ENCODE measurements at places on chromosomes 5 and 9.

GRCh38 chr5:164244-164643, 27.1 kb upstream of the LRRC14B start:
- no peak for DNase-seq

GRCh38 chr5:57174890-57175510, 1.1 kb downstream of the GPBP1 start:
- DNase-seq, result no peak

- DNase-seq, result no peak
Measured at GRCh38 chr5:179118338-179118737, 58.2 kb downstream of the ZNF354C start.

- no peak for DNase-seq
Measured at GRCh38 chr9:128065907-128066712, 1.0 kb downstream of the NAIF1 start.

- DNase-seq, result no peak
Measured at GRCh38 chr5:155575861-155576260, 562.3 kb downstream of the KIF4B start.

- peak; percentile 10 for DNase-seq
Measured at GRCh38 chr5:150000990-150001659, 586 bp downstream of the HMGXB3 start.

- no peak for DNase-seq
Measured at GRCh38 chr9:518540-518939, 303.9 kb downstream of the DOCK8 start.

GRCh38 chr5:9786380-9787360, 156.5 kb upstream of the TAS2R1 start:
- no peak for DNase-seq

DNA sequence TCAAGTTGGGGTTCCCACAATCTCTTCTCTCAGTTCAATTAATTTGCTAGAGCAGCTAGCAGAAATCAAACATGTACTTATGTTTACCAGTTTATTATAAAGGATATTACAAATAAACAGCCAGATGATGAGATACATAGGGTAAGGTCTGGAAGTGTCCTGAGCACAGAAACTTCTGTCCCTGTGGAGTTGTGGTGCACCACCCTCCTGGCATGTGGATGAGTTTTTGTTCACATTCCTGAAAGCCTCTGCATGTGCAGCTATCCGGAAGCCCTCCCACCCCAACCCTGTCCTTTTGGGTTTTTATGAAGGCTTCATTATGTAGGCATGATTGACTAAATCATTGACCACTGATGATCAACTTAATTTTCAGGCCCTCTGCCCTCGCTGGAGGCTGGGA, 791.2 kb upstream of the ZNF608 start:
- DNase-seq, result no peak

- peak; percentile 53 for DNase-seq
Measured at GRCh38 chr9:113682297-113682771, 193.8 kb upstream of the ZNF618 start.

DNA sequence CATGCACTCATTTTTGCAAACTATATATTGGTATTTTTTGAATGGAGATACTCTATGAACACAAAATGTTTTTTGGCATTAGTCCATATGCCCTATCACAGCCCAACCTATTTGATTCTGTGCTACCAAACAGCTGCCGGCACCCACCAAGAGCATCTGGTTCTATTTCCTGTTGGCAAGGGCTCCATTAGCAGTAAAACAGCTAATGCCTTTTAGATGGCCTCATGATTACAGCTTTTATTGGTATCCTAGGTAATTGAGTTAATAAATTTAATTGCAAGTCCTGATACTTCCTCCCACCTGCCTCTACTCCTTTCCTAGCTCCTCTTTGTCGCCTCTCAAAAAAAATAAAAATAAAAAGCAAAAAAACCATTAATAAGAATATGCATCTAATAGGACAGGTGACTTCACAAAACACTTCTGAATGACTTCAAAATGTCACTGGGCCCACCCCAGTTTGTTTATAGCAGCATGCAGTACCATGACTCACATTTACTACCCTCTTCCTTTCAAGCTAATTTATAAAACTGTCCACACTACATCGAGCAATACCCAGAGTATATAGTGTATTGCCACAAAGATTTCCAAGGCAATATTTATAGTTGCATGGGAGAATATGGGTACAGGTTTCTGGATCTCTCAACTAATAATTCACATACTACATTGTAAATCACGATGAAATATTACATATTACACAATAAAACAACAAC, 620.4 kb downstream of the SLCO4C1 start:
- DNase-seq, result no peak

DNA sequence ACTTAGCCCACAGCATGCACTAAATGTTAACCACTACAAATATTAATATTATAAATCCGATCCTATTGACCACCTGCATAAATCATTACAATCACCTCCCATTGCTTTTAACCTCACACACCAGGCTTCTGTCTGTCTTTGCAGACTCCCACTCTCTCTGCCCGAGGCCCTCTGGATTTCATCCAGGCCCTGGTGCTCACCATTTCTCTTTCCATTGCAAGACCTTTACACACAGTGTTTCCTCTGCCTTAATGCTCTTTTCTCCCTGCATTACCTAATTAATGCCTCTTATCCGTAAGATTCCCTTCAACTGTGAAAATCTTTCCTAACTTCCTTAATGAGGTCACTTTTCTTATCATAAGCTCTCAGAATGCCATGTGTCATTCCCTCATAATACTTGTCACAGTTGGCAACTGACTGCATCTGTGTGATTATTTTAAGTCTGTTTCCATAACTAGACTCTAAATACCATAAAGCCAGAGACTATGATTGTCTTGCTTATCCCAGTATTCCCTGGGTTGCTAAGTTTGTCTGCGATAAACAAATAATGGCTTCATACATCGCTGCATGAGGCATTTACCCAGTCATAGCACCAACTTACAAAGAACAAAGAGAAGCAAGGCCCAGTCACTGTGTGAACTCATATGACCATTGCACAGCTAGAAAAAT, 155.1 kb downstream of the CCDC192 start:
- no peak for DNase-seq

- no peak for DNase-seq
Measured at GRCh38 chr5:80676706-80677105, 21.9 kb upstream of the DHFR start.

- no peak for DNase-seq
Measured at GRCh38 chr9:35357826-35358225, 132.1 kb upstream of the RUSC2 start.

- no peak for DNase-seq
Measured at GRCh38 chr9:94794476-94795167, 68.1 kb downstream of the AOPEP start.

DNA sequence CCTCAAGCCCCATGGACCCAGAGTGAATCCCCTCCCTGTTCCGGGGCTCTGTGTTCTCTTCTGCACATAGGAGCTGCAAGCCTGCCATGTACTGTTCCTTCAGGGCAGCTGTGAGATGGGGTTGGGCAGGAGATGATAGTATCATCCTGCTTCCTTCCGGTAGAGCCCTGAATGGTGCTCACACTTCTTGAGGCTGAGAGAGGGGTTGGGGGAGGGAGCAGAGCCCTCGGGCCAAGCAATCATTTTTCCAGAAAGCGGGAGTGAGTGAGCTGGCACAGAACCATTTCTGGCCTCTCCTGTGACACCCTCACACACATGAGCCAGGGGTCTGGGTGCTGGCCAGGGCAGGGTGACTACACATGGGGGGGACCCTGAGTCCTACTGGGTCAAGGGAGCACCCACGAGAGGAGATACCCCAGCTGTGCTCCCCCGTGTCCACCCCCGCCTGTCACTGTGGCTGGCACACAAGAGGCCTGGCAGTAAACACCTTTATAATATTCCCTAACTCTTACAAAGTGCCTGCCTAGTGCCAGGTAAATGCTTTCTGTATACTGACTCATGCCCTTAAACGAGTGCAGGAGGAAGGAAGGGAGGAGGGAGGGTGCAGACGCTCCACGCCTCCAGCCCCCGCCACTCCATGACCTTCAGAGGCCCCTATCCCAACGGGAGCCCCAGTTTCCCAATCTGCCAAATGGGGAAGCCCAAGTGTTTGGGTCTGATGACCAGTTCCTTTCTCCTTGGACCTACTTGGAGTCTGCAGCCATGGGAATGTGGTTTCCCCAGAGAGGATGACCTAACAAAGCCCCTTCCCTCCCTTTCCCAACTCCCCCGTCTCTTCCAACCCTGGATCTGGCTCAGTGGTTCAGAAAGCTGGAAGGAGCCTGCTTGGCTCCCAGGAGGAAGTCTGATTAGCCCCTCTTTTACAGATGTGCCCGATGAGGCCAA, 15.5 kb downstream of the AKNA start:
- DNase-seq, result no peak

DNA sequence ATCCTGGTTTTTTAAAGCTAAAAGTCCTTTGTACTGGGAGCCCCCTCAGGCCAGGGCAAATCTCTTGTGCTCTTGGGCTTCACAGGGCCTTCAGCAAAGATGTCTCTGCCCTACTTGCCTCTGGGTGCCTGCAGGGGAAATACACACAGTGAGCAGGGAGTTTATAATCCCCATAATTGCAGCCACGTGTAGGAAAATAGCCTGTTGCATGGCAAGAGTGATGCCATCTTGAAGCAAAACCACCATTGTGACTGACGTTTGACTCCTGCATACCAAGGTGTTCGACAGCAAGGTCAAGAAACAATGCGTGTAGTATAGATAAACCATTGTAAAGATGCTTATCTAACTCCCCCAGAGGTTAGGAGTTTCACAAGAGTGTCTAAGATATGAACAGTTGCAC, 11.4 kb upstream of the IL3 start:
- DNase-seq, result no peak

GRCh38 chr5:11520241-11520930, 383.9 kb downstream of the CTNND2 start:
- no peak for DNase-seq

GRCh38 chr5:130805648-130806047, 359.4 kb downstream of the HINT1 start:
- no peak for DNase-seq

- no peak for DNase-seq
Measured at GRCh38 chr5:143397302-143398052, 6.0 kb downstream of the NR3C1 start.

DNA sequence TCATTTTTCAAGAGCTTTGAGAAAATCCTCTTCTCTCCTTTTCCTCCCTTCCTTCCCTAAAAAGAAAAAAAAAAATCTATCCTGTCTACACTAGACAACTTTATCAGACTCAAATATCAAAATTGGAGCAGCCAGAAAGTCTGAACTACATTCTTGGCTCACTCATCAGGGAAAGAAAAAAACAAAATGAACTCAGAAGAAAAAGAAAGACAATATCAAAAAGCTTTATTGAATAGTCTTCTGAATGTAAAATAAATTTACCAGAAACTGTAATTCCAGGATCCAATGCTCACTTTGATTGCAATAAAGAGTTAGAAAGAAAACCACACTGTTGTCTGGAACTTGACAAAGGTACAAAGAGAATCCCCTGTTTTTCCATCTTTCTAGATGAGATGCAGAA, 507.2 kb upstream of the MPDZ start:
- no peak for DNase-seq

GRCh38 chr5:137617528-137618205, 118.2 kb downstream of the KLHL3 start:
- no peak for DNase-seq

DNA sequence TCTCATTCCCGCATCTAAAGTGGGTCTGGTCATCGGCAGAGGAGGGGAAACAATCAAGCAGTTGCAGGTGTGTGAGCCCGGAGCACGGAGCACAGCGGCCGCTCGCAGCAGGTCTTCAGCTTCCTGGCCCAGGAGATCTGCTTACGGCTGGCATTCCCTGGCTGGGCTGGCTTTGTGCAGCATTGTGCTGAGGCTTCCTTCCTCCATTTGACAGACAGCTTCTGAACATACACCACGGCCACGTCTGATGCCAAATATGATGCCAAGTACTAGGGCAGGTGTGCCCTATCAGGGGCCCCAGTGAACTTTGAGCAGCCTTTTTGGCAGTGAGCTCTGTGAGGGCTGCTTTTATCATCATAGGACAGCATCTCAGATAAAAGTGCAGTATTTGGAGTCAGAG, 37.1 kb downstream of the FUBP3 start:
- DNase-seq, result no peak

DNA sequence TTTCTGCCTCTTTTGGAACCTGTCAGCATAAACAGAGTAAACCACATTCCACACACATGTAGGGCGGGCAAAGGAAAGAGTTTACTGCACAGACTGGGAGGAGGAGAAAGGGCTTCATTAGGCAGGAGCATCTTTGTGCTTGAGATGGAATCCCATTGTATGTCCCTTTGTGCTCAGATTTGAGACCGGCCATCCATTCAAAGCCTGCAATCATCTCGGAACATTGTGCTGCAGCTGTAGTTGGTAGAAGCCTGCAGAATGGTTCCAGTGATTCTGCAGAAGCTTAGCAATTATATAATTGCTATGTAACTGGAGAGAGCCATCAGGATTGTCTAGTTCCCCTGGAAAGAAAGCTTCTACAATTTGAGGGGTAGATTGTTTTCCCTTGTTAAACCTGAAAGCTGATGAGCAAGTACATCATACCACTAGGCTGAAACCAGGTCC, 16.5 kb downstream of the ZNF462 start:
- no peak for DNase-seq

GRCh38 chr5:57067597-57067924, 106.3 kb upstream of the GPBP1 start:
- no peak for DNase-seq

GRCh38 chr5:151063142-151063989, 17.5 kb downstream of the TNIP1 start:
- DNase-seq, result no peak

- DNase-seq, result no peak
Measured at GRCh38 chr9:135476561-135477355, 2.8 kb upstream of the PPP1R26 start.

- no peak for DNase-seq
Measured at GRCh38 chr5:179915406-179915935, 7.8 kb upstream of the TBC1D9B start.

- no peak for DNase-seq
Measured at GRCh38 chr5:415928-416635, 26.9 kb upstream of the EXOC3 start.

DNA sequence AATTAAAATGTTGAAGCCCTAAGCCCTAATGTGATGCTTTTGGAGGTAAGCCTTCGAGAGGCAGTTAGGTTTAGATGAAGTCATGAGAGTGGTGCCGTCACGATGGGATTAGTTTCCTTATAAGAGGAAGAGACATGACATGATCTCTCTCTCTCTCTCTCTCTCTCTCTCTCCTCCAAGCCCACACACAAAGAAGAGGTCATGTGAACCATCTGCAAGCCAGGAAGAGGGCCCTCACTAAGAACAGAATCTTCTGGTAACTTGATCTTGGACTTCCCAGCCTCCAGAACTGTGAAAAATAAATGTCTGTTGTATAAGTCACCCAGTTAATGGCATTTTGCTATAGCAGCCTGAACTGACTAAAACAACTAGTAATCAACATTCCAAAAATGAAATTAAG, 175.5 kb downstream of the GNA14 start:
- DNase-seq, result no peak

- DNase-seq, result no peak
Measured at GRCh38 chr5:72818866-72819534, 2.5 kb downstream of the TNPO1 start.

DNA sequence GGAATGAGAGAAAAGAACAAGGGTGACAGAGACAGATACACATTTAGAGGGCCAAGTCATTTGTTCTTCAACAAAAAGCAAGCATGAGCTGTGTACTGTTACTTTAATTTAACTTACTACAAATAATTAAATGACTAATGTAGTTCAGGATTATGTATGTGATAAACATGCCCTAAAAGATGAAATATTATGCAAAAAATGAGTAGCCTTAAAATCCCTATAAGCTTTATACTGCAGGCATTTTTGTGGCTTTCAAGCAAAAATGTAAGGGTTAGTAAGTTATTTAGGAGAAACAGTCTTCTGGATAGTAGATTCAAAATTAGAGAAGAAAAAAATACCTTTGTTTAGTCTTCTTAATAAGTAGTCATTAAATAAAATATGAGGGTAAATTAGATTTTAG, 431.2 kb downstream of the CSNK1G3 start:
- no peak for DNase-seq

All from stimulated activated CD4-positive, alpha-beta T cell treated with anti-CD3 and anti-CD28 coated beads, Interleukin-12 subunit alpha, Interleukin-12 subunit beta, amount 100 ng/mL, for 24 hours (primary cell).